ENCODE measurements at places on chromosomes 16 and 17. TPM values are rescaled to one million over a fixed set of nuclear protein-coding genes. Genes with fewer than 3 reads are reported as not detected.

The NXPH3 gene
- 4.4 TPM for total RNA-seq

The IGF2BP1 gene
- not detected for total RNA-seq

The FOXJ1 gene
- total RNA-seq, result not detected

The VTN gene
- total RNA-seq, result 48.2 TPM

The CACNG3 gene
- total RNA-seq, result not detected

The CLCN7 gene
- total RNA-seq, result 39.8 TPM

The AKAP1 gene
- 108 TPM for total RNA-seq

The HBA1 gene
- total RNA-seq, result 780 TPM

The CCT6B gene
- total RNA-seq, result 2.2 TPM

The PSKH1 gene
- 22.6 TPM for total RNA-seq

The CCL16 gene
- not detected for total RNA-seq

The CA5A gene
- not detected for total RNA-seq

The EXOC3L1 gene
- 2.8 TPM for total RNA-seq

The GRIN2C gene
- 0.70 TPM for total RNA-seq

The MYOCD gene
- total RNA-seq, result 82.1 TPM

The KIFC3 gene
- 70.1 TPM for total RNA-seq

The PER1 gene
- total RNA-seq, result 47.8 TPM

The NACA2 gene
- not detected for total RNA-seq

The MT1F gene
- total RNA-seq, result 2.2 TPM

The SMIM36 gene
- total RNA-seq, result not detected

The PRR11 gene
- total RNA-seq, result 0.78 TPM

The CES1 gene
- 9.9 TPM for total RNA-seq

The TNFAIP1 gene
- total RNA-seq, result 58.5 TPM

The RGS9 gene
- 0.38 TPM for total RNA-seq

The MYH13 gene
- total RNA-seq, result not detected

The GPATCH8 gene
- 23.8 TPM for total RNA-seq

The CACNG1 gene
- not detected for total RNA-seq

The HOXB5 gene
- total RNA-seq, result not detected

The ABCC11 gene
- 0.30 TPM for total RNA-seq

The TAT gene
- not detected for total RNA-seq

The PRSS33 gene
- not detected for total RNA-seq

The SPSB3 gene
- total RNA-seq, result 24.2 TPM

The CEMP1 gene
- total RNA-seq, result not detected

The CIBAR2 gene
- not detected for total RNA-seq
